Bladder microvascular endothelial cell (primary cell): ENCODE measurements at places on chromosomes 16 and 17. TPM values are rescaled to one million over a fixed set of nuclear protein-coding genes. Genes with fewer than 3 reads are reported as not detected.

The ENPP7 gene
- total RNA-seq = not detected in 2 replicates

The DNAAF8 gene
- 0.25 and 0.32 TPM in 2 replicates for total RNA-seq

The STX1B gene
- total RNA-seq = 1.1 TPM in 1 of 2 replicates, not detected in the other

The ARL17A gene
- 1.9 and 7.2 TPM in 2 replicates for total RNA-seq

The PPP1R27 gene
- not detected in 2 replicates for total RNA-seq

The MAP2K3 gene
- total RNA-seq = 10.5 and 25.1 TPM in 2 replicates

The KRTAP29-1 gene
- not detected in 2 replicates for total RNA-seq

The CDIP1 gene
- 10.7 and 14.5 TPM in 2 replicates for total RNA-seq

The PRCD gene
- total RNA-seq = 0.38 and 0.49 TPM in 2 replicates

The ZDHHC1 gene
- 2.8 and 5.6 TPM in 2 replicates for total RNA-seq

The OR4D1 gene
- total RNA-seq = not detected in 2 replicates

The IGSF6 gene
- total RNA-seq = not detected in 2 replicates

The CRYBA1 gene
- total RNA-seq = not detected in 2 replicates

The PYCARD gene
- total RNA-seq = 39.4 and 93.4 TPM in 2 replicates

The SEPTIN12 gene
- total RNA-seq = 0.06 TPM in 1 of 2 replicates, not detected in the other

The CLEC18C gene
- 0.16 and 0.19 TPM in 2 replicates for total RNA-seq

The ZNF213 gene
- total RNA-seq = 4.2 and 7.5 TPM in 2 replicates

The MARCHF10 gene
- total RNA-seq = not detected in 2 replicates

The OTOA gene
- total RNA-seq = under 0.01 and 0.06 TPM in 2 replicates

The EFCAB5 gene
- 0.32 and 1.1 TPM in 2 replicates for total RNA-seq

The PLXDC1 gene
- 0.06 and 0.16 TPM in 2 replicates for total RNA-seq

The HOXB4 gene
- total RNA-seq = 2.3 and 3.3 TPM in 2 replicates

The TMC7 gene
- total RNA-seq = 2.1 and 6.6 TPM in 2 replicates

The SLC5A10 gene
- under 0.01 TPM in 1 of 2 replicates, not detected in the other for total RNA-seq

The RNF157 gene
- 0.32 and 0.63 TPM in 2 replicates for total RNA-seq

The TLCD3B gene
- total RNA-seq = 0.16 TPM in 1 of 2 replicates, not detected in the other

The KRT25 gene
- total RNA-seq = not detected in 2 replicates

The TRAPPC2L gene
- 42.2 and 70.4 TPM in 2 replicates for total RNA-seq

The CSH2 gene
- not detected in 2 replicates for total RNA-seq

The CDRT15L2 gene
- total RNA-seq = not detected in 2 replicates

The PIPOX gene
- 2.3 and 2.8 TPM in 2 replicates for total RNA-seq

The CMTM2 gene
- not detected in 2 replicates for total RNA-seq

The CTRB1 gene
- not detected in 2 replicates for total RNA-seq

The IGF2BP1 gene
- total RNA-seq = 0.13 and 0.16 TPM in 2 replicates

The KRT32 gene
- total RNA-seq = not detected in 2 replicates

The HCRT gene
- total RNA-seq = not detected in 2 replicates

The ABCA5 gene
- total RNA-seq = 13.6 and 18.6 TPM in 2 replicates

The FKBP10 gene
- total RNA-seq = 66.5 and 243 TPM in 2 replicates

The COL1A1 gene
- total RNA-seq = 7.6 and 45.2 TPM in 2 replicates

The CHST4 gene
- total RNA-seq = not detected in 2 replicates

The MED31 gene
- total RNA-seq = 7.8 and 10.6 TPM in 2 replicates

The TPSG1 gene
- not detected in 2 replicates for total RNA-seq

The VAT1L gene
- 3.9 and 13.8 TPM in 2 replicates for total RNA-seq

The PDPK1 gene
- 16.5 and 22.6 TPM in 2 replicates for total RNA-seq

The MLX gene
- total RNA-seq = 27.0 and 33.6 TPM in 2 replicates

The TEDC2 gene
- 5.9 and 7.1 TPM in 2 replicates for total RNA-seq

The CDH11 gene
- total RNA-seq = 8.7 and 15.4 TPM in 2 replicates

The CTRL gene
- total RNA-seq = 0.49 and 0.76 TPM in 2 replicates

The NGFR gene
- total RNA-seq = not detected in 2 replicates

The OR2C1 gene
- not detected in 2 replicates for total RNA-seq

The GLIS2 gene
- 0.94 and 0.97 TPM in 2 replicates for total RNA-seq

The KDM8 gene
- 3.4 and 4.5 TPM in 2 replicates for total RNA-seq

The TBC1D3B gene
- total RNA-seq = 0.97 and 2.6 TPM in 2 replicates
